ENCODE measurements at places on chromosomes 13 and 19.
A peak's percentile ranks its signal among the peaks of the same experiment; 100 is the strongest.

DNA sequence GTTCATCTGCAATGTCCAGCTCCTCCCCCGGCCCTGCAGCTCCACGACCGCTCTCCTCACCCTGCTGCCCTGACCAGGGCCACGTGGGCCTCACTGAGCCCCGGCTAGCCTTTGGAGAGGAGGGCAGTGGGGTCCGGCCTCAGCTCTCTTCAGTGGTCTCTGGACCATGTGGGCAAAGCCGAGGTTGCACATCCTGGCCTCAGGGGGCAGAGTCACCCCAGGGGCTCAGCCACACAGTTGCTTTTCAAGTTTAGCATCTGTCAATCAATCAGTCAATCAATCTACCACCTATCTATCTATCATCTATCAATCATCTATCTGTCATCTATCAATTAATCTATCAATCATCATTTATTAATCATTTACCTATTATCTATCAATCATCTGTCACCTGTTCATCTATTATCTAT, 3.0 kb upstream of the DIRAS1 start:
- DNase-seq = no peak

DNA sequence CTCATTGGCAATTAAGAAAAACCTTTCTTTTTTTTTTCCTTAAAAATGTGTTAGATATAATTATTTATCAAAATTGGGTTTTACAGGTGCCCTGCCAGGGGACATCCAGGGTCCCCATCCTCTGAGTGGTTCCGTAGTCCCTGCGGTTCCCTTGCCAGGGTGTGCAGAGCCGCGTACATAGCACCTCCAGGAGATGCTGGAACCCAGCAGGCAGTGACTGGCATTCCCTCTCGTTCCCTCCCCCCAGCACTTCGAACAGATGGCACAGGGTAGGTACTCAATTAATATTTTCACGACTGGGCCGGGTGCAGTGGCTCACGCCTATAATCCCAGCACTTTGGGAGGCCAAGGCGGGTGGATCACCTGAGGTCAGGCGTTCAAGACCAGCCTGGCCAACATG, 82.0 kb downstream of the COL4A1 start:
- DNase-seq = no peak

GRCh38 chr13:102197193-102197592, 204.7 kb downstream of the FGF14 start:
- peak; percentile 91 for DNase-seq

DNA sequence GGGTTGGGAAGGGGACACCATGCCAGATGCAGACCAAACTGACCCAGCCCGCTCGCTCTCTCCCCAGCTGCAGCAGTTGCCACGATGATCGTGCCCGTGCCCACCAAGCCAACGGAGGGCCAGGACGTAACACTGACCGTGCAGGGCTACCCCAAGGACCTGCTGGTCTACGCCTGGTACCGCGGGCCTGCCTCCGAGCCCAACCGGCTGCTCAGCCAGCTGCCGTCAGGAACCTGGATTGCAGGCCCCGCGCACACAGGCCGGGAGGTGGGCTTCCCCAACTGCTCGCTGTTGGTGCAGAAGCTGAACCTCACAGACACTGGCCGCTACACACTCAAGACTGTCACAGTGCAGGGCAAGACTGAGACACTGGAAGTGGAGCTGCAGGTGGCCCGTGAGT, 8.8 kb downstream of the CEACAM16 start:
- no peak for DNase-seq

DNA sequence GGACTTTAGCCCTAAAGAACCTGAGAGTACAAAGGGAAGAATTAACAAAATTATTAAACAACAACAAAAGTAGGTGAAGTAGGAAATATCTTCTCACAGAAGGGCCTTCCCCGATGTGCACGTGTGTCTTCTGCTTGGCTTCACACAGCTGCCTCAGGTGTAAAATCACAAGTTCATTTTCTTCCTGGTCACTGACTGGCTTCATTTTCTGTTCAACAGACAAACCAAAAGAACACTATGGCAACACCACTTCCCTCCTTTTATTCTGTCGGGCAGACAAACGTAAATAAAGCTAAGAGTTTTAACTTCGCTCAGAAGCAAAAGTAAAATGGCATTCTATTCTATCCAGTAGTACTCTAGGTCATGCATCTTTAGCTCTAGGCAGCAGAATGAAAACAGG, 140.9 kb downstream of the TBC1D4 start:
- DNase-seq = no peak

GRCh38 chr13:23667750-23668149, 97.5 kb downstream of the TNFRSF19 start:
- peak; percentile 16 for DNase-seq

GRCh38 chr19:49113762-49114629, at the start of gene LIN7B:
LIN7B (plus strand) TSS chr19:49114370; CDS start chr19:49114405, 35 bp downstream.
- DNase-seq = peak; percentile 88

DNA sequence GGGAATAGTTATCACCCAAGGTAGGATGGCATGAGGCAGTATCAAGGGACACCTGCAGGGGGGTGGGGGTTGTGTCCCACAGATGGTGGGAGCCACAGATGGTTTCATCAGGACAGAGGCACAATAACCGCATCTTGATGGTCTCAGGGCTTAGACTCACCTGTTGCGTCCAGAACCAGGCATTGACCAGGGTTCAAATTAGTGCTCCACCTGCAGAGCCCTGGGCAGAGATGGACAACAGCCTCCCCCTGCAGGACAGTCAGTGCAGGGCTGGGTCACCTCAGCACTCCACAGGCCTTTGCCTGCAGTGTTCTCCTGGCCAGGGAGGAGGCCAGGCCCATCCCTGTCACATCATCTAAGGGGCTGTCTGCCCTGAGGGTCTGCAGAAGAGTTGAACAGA, 14.5 kb upstream of the CEACAM1 start:
- no peak for DNase-seq

DNA sequence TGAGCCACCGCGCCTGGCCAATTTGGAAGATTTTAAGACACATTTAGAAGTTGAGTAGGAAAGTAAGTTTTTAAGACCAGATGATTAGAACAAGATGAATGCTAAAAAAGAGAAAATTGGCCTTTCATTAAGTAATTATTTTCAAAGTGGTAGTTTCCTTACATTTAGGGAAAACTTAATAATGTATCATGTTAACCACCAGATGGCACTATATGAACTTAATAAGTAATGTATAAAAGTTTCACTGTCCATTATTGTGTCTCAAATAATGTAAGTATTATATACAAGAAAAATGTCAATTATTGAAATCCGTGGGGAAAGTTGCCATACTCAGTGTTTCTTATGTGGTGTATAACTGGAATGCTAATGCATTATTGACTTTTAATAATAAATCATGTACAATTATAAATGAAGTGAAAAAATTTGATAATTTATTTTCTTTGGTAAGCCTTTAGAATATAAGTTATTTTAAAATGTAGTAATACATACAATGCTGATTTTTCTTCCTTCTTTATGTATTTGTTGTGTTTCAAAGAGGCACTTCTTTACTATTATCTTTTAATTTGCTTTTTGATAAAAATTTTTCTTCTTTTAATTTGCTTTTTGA, 29.2 kb downstream of the COG6 start:
- DNase-seq = peak; percentile 56

GRCh38 chr13:101149735-101150384, 266.4 kb downstream of the NALCN start:
- no peak for DNase-seq

DNA sequence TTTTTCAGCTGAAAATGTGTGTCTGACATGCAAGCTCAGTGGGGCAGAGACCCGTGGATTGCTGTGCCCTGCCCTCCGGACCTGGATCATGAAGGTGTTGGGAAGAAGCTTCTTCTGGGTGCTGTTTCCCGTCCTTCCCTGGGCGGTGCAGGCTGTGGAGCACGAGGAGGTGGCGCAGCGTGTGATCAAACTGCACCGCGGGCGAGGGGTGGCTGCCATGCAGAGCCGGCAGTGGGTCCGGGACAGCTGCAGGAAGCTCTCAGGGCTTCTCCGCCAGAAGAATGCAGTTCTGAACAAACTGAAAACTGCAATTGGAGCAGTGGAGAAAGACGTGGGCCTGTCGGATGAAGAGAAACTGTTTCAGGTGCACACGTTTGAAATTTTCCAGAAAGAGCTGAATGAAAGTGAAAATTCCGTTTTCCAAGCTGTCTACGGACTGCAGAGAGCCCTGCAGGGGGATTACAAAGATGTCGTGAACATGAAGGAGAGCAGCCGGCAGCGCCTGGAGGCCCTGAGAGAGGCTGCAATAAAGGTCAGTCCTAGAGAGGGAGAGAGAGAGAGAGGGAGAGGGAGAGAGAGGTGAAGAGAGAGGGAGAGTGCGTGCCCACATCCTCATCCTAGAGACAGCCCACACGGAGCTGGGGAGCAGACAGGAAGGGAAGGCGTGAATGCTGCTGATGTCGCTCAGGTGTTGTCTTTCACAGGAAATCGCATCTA, 5.1 kb upstream of the DCUN1D2 start:
- no peak for DNase-seq

DNA sequence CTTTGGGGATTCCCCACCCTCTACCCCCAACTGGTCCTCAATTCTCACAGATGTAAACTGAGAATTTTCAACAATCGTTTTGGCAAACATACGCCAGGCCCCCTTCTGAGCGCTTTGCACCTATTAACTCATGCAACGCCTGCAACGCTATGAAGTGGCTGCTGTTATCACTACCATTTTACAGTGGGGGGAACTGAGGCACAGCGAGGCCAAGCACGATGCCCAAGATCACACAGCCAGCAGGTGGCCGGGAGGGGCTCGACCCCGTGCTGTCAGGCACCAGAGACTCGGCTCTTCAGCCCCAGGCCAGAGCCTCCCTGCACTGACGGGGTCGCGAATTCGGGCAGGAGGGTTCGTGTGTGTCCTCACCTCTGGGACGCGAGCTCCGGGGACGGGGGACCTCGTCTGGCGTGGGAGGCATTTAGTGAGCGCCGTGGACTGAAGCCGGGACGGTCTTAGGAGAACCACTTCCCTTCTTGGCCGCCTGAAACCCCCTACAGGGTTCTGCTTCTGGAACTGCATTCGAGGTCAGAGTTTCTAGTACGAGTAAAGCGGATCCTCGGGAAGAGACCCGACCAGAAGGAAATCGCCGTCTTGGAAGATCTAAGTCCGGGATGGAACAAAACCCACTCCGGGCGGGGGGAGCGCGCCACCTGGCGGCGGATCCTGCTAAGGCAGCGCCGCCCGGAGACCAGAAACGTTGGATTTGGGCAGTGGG, 21.0 kb downstream of the ZNF114 start:
- peak; percentile 87 for DNase-seq

GRCh38 chr19:6424939-6425731, 524 bp upstream of the KHSRP start:
- peak; percentile 100 for DNase-seq

- no peak for DNase-seq
These were observed 16.7 kb upstream of the SPART start for GRCh38 chr13:36362914-36363313.

DNA sequence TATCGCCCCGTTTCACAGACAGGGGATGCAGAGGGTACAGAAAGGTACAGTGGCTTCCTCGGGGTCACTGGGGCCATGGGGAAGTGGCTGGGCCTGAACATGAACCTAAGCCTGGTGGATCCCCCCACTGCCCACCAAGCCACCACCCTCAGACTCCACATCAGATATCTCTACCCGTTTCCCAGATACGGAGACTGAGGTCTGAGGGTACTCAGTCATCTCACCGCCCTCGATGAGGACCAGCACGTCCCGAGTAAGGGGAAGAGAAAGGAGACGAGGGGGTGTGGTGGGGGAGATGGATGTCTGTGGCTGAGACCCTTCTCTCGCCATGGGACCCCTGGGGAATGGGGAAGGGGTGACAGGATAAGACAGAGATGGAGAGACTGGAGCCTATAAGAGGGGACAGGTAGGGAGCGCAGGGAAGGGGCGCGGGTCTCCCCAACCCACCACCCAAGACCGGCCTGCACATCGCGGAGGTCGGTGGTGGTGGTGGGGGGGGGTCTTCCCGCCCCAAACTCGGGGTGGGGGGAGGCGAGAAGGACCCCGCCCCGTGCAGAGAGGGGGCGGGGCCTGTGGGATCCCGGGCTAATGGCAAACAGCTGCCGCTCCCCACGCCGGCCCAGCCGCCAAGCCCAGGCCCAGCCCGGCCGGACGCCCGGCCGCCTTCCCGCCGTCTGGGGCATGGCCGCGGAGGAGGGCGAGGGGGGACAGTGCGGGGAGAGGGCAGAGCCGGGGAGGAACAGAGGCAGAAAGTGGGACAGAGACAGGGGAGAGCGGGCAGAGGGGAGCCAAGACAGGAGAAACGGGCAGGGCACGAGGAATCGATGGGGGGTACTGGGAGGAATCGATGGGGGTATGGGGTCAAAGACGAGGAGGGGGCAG, 698 bp downstream of the KANK2 start:
- DNase-seq = peak; percentile 59

GRCh38 chr19:1862424-1863327, 703 bp downstream of the KLF16 start:
- peak; percentile 85 for DNase-seq

DNA sequence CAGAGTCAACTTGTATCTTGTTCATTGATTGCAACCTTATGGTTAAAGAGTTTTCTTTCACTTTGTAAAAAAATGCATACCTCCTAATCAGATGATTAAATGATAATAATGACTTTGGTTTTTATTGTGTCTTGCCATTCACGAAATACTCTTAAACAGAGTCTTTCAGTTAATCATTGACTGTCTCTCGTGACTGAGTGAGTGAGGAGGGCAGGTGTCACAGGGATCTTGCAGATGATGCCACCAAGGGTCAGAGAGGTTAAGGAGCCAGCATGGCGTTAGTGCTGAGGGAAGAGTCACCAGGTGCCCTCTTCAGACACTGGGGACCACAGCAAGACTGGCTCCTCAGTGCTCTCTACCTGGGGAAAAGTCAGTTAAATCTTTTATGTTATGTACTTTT, 8.0 kb downstream of the GPATCH1 start:
- no peak for DNase-seq

GRCh38 chr19:14580623-14581237, 2.2 kb upstream of the CLEC17A start:
- no peak for DNase-seq

- no peak for DNase-seq
These were observed 16.1 kb downstream of the MED16 start for GRCh38 chr19:876780-877314.

DNA sequence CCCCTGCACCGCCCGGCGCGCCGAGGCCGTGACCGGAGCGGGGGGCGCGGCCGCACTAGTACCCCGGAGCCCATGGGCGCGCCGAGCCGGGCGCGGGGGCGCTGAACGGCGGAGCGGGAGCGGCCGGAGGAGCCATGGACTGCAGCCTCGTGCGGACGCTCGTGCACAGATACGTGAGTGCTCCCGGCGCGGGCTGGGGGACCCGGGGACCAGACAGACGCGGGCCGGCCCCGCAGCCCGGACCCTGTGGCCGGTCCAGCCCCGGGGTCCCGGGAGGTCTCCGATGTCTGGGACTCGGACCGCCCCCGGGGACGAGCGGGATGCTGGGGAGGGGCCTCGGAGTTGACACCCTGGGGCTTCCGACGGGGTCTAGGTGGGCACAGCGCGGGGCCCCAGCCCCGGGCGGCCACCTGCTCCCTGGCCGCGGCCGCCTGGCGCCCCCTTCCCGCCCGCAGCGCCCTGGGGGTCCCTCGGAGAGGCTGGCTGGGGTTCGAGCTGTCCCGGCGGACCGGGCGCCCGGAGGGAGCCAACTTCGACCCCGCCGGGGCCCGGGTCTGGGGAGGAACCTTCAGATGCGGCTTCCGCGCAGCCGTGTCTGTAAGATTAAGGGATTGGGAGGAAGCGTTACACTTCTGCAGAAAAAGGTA, 568 bp downstream of the ATP11A start:
- peak; percentile 88 for DNase-seq

- DNase-seq = no peak
These were observed 1.1 kb downstream of the RPL21 start for GRCh38 chr13:27252467-27252866.

GRCh38 chr19:48516536-48516935, 4.9 kb upstream of the LMTK3 start:
- DNase-seq = no peak

GRCh38 chr13:105774739-105775460, 760.6 kb downstream of the EFNB2 start:
- no peak for DNase-seq

Data from NCI-H69 (cell line).